Fibroblast of mammary gland (primary cell): ENCODE measurements at places on chromosomes 7 and 10.

DNA sequence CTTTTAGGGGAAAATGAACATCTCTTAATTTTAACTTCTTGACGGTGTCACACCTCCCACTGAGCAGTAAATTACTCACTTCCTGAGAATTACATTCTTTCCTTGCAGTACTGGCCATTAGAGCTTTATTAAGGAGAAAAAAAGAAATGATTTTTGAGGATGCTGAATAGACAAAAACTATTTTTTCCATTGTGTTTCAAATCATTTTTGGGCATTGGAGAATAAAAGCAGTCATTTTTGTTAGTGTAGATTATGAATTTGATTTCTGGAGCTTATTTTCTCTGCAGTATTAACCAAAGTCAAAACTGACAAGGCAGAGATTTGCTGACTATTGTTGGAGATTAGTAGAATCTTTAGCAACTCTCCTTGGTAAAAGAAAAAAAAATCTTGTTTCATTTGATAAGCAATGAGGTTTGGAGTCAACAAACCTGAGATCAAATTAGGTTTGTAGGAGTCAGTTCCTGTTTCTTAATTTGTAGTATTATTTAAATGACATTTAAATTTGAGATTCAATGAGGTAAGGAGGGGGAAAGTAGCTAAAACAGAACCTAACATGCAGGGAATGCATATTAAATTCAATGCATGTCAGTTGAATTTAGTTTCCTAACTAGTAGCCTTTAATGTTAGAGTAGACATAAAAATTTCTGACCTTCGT lies 70.6 kb downstream of the AP3M1 start:
- DNase-seq = no peak

- DNase-seq = peak; percentile 52
Measured at GRCh38 chr10:22573820-22574569, 140.4 kb downstream of the PIP4K2A start.

DNA sequence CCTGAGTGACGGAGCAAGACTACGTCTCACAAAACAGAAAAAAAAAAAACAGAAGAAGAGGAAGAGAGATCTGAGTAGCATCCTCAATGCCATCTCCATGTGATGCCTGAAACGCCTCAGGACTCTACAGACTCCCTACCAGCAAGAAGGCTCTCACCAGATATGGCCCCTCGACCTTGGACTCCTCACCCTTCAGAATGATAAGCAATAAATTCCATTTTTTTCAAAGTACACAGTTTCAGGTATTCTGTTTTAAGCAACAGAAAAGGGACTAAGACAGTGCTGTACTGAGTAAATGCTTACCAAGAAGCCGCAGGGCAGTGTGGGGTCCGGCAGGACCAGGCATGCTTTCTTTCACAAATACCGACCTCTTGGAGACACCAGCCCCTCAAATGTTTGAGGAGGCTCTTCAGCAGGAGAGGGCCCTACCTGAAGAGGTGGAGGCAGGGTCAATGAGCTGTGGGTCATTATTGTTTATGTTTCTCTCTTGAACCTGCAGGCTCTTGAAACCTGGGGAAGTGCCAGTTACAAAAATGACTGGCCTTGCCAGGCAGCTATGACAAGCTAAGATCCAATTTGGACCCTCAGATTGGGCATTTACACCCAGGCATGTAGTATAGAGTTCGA lies 204.1 kb upstream of the LYZL1 start:
- no peak for DNase-seq

GRCh38 chr7:108284349-108285002 lies 154.3 kb upstream of the LAMB4 start:
- DNase-seq = no peak

GRCh38 chr10:96671211-96671890 lies 49.0 kb downstream of the PIK3AP1 start:
- no peak for DNase-seq

- no peak for DNase-seq
Measured at GRCh38 chr10:57699944-57700343, 567.8 kb downstream of the IPMK start.

DNA sequence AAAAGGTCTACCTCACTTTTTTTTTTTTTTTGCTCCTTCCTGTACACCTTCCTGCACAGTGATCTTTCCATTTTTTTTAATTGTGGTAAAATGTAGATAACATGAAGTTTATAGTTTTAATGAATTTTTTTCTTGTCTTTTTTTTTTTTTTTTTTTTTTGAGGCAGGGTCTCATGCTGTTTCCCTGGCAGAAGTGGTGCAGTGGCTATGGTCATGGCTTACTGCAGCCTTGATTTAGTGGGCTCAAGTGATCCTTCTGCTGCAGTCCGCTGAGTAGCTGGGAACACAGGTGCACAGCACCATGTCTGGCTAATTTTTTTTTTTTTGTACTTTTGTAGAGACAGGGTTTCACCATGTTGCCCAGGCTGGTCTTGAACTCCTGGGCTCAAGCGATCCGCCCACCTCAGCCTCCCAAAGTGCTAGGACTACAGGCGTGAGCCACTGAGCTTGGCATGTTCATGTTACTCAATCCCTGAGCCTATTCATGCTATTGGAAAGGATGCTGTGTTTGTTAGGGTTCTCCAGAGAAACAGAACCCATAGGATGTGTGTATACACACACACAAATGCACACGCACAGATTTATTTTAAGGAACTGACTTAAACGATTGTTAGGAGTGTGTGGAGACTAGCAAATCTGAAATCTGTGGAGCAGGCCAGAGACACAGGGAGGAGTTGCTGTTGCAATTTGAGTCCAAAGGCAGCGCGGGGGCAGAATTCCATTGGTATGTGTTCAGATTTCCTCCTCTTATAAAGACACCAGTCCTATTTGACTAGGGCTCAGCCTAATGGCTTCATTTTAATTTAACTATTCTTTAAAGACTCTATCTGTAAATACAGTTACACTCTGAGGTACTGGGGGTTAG lies 29.1 kb downstream of the GALNT11 start:
- peak; percentile 90 for DNase-seq

- peak; percentile 82 for DNase-seq
Measured at GRCh38 chr10:34580643-34581042, 234.5 kb downstream of the PARD3 start.

DNA sequence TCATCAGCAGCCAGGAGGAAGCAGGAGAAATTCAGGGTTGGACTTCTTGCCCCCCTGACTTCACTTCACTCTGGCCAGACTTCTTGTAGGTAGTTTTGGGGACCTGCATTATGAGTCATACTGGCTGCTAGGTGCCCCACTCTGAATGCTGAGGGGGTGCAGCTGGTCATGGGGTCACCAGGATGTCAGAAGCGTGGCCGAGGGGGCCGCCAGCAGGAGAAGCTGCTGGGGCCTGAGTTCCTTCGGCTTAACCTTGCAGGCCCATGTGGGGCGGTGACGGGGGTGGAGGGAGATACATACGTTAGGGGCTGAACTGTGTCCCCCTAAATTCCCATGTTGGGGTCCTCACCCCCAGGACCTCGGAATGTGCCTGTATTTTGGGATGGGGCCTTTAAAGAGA lies 18.2 kb downstream of the UNCX start:
- DNase-seq = no peak

GRCh38 chr7:37089972-37090371 lies 358.7 kb downstream of the ELMO1 start:
- peak; percentile 14 for DNase-seq

- DNase-seq = no peak
Measured at GRCh38 chr7:106054156-106054910, 57.8 kb downstream of the SYPL1 start.

GRCh38 chr10:127456122-127456521 lies 93.0 kb upstream of the NPS start:
- no peak for DNase-seq

GRCh38 chr10:17910125-17910789 lies 41.5 kb upstream of the SLC39A12 start:
- peak; percentile 79 for DNase-seq

GRCh38 chr10:120803972-120804371 lies 47.2 kb upstream of the WDR11 start:
- DNase-seq = no peak

- DNase-seq = peak; percentile 42
Measured at GRCh38 chr7:82699773-82700186, 256.2 kb upstream of the CACNA2D1 start.

GRCh38 chr7:89377219-89377618 lies 581.7 kb upstream of the TEX47 start:
- no peak for DNase-seq

DNA sequence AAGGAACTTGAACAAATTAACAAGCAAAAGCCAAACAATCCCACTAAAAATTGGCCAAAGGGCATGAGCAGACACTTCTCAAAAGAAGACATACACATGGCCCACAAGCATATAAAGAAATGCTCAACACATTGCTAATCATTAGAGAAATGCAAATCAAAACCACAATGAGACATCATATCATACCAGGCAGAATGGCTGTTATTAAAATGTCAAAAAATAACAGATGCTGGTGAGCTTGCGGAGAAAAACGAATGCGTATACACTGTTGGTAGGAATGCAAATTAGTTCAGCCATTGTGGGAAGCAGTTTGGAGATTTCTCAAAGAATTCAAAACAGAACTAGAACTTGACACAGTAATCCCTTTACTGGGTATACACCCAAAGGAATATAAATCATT lies 311.7 kb upstream of the HPS1 start:
- DNase-seq = no peak

GRCh38 chr7:32537760-32538159 lies 42.5 kb downstream of the AVL9 start:
- DNase-seq = no peak

- no peak for DNase-seq
Measured at GRCh38 chr7:157947504-157947903, 610.7 kb downstream of the DNAJB6 start.

GRCh38 chr10:89351780-89352597 lies 24.2 kb downstream of the IFIT3 start:
- DNase-seq = peak; percentile 99

DNA sequence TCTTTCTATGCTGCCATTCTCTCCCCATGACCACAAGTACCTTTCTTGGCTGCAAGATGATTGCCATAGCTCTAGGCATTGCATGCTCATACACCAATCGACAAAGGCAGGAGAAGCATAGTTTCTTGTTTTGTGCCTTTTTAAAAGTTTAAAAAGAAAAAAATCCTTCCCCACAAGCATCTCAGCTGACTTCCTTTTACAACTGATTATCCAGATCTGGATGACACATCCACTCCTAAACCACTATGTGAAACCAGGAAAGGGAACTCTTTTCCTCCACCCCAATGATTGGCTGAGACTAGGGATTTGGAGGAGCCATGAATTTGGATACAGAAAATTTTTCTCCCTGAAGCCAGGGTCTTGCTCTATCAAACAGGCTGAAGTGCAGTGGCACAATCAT lies 14.5 kb upstream of the LRRC4 start:
- DNase-seq = peak; percentile 42

DNA sequence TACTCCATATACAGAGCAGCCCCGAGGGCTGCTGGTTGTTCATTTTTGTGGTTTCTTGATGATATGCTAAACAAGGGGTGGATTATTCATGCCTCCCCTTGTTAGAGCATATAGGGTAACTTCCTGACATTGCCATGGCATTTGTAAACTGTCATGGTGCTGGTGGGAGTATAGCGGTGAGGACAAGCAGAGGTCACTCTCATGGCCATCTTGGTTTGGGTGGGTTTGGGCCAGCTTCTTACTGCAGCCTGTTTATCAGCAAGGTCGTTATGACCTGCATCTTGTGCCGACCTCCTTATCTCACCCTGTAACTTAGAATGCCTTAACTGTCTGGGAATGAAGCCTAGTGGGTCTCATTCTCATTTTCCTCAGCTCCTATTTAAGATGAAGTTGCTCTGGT lies 31.3 kb downstream of the GNAT3 start:
- DNase-seq = no peak

GRCh38 chr7:138875794-138876193 lies 77.8 kb upstream of the ATP6V0A4 start:
- DNase-seq = peak; percentile 87

GRCh38 chr10:12473491-12473890 lies 124.1 kb downstream of the CAMK1D start:
- no peak for DNase-seq

DNA sequence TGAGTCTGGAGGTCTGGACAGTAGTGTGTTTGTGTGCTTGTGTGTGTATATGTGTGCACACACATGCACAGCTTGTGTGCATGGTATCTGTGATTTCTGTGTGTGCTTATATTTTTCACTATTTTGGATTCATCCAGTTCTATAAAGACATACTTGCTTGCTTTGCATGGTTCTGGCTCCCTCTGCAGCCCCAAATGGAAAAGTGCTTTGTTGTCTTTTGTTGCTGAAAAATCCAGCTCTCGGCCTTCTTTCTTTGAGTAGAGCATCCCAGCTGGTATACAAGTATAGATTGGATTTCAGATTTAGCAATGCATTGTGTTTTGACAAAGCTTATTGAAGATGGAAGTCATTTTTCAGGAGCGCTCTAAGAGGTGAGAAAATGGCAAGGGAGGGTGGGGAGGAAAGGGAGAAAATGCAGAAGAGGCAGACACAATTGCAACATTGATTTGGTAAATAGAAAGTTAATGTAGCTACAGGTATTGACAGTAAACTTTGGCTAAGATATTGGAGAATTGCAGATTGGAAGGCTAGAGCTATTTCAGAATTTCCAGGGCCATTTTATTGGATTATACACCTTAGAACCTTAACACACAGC lies 333.9 kb downstream of the AUTS2 start:
- peak; percentile 55 for DNase-seq

DNA sequence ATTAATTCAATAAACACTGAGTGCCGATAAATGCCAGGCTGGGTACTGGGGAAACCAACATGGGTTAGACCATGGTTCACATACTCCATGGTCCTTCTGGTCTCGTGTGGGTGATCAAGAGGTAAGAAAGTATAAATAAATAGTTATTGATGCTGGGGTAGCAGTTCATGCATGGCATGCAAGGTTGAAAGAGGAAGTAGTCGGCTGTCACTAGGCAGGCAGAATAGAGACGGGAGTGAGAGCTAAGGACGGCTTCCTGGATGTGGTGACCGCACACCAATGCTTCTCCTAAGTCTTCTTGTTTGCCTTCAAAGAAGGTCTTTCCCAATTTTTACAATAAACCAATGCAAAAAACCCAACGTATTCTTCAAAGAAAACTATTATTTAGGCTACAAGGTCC lies 208.6 kb downstream of the ADAM12 start:
- DNase-seq = no peak

DNA sequence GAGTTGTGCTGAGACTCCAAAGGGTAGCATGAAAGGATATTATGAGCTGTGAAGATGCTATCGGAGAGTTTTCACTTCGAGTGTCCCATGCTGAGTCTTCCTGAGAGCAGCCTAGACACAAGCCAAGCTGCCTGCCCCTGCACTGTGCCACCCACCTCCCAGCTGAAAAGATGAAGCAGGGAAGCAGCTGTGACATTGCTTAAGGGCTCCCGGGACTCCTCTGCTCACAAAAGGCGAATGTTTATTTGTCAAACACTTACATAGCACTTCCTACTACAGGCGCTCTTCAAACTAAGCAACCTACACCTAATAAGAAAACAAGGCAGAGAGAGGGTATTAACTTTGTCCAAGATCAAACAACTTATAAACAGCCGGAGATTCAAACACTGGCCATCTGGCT lies 95.6 kb downstream of the OSBPL3 start:
- DNase-seq = no peak
